ENCODE measurements at places on chromosomes 3 and 15.

DNA sequence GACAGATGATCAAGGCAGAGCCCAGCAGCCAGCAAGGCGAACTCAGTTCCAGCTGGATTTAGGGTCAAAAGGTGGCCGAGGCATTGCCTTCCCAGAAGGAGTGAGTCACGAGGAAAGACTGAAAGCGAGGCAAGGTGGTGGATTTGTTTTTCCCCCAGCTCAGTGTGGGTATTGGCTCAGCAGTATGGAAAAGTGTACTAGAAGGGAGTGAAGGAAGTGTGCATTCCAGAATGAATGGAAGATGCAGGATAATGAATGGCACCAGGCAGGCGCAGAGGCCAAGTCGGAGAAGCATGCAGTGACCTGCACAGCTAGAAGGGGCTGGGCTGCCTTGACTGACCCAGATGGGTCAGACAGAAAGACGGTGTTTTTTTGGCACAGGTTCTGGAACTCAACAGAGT is 46.3 kb downstream of the FOXP1 start:
- DNase-seq = no peak

DNA sequence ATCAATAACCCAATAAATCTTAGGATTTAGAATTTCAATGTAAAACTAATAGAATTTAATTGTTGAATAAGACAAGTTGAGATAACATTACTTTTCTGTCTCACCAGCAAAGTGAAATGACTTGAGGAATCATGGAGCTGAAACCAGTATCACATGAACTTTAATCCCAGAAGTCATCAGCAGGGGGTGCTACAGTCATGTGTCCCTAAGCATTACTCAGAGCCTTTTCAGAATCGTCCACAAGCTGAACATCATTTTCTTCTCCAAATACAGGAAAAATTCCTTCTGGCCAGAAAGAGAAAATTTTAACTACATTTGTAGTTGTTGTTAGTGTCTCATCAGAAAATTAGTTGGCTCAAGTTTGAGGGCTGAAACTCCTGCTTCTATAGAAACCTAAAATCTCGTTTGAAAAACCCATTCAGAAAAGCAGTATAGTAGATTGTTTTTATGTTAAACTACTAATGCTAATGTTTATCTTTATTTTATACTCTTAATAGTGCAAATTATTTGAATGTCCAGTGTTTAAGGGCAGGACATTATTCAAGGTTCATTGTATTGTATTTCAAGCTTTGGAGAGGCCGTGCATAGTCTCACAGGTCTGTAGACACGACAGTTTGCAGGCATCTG is 384.1 kb downstream of the PLOD2 start:
- peak; percentile 21 for DNase-seq

DNA sequence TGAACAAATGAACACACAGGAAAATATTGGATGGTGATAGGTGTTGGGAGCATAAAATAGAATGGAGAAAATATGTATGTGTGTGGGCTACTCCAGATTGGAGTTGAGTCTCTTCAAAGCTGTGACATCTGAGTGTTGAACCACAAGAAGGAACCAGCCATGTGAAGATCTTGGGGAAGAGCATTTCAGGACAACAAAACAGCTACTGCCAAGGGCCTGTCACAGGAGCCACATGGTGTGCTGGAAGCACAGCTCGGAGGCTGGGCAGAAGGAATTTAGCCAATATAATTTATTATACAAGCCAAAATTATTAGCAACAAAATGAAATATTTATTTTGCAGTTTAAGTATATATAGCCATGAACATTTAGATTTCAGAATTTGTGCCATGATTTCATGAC is 108.3 kb upstream of the FGF7 start:
- no peak for DNase-seq

DNA sequence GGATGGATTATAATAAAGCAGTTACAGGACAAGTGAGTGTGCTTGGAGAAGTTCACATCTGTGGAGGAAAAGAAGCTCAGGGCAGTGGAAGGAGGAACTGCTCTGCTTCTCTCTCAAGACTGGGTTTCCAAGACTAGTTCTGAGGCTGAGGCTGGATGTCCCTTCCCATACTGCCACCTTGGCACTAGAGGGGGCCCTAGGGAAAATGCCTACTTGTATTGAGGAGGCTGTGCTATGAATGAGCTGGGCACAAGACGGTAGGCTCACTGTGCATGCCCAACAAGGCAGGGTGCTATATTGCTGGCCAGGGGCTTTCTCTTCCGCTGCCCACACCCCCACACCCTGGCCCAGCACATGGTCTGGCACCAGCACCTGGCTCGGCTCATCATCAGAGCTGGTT is 65.2 kb downstream of the SLCO2A1 start:
- DNase-seq = no peak

DNA sequence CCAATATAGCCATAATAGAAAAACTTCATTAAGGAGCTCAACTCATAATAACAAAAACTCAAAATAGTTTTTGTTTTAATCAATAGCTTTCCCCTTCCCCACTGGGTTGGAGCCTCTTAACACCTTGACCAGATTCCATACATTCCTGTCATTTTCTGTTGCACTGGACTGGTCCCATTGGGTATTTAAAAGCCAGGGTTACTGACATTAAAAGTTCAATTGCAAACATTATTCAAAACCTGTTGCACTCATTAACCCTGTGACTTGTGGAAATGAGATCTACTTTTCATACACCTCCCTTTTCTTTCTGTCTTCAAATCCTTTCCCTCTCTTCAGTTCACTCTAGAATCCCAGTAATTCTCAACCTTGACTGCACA is 1.7 kb upstream of the HRG start:
- DNase-seq = no peak

DNA sequence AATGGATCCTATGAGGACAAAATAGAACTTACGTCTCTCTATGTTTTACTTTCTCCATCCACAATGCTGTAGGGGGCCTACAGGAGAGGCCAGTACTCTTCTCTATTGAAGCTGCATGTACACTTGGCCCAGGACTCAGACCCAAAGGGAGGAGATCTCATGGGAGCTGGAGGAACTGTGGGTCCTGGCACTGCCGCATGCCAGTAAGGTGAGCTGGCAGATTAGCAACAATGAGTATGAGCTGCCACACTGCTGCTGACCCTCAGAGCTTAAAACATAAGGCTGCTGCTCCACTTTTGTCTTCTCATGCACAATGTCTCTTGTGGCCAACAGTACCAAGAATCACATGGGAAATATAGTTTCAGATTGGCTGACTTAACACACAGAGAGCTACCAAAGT is 57.8 kb upstream of the TBC1D5 start:
- no peak for DNase-seq

DNA sequence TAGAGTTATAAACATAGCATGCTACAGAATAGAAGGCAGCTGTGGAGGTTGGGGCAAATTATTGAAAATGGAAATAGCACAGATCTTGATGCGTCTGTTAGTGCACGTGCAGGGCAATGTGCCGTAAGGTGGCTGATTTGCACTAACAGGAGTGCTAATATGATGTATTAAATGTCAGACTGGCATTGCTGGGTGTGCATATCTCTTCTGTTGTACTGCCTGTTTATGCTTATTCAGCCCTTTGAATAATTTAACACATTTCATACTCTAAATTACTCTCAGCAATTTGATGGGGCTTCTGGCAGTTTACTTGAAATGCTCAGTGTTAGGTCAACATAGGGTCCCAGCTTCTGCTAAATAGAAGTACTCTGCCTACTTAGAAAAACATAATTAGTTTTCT is 395.6 kb downstream of the MCTP2 start:
- DNase-seq = no peak

GRCh38 chr3:17638356-17638755 is 104.1 kb downstream of the TBC1D5 start:
- DNase-seq = no peak

- DNase-seq = no peak
Observed at GRCh38 chr3:71160785-71161546, 422.6 kb downstream of the FOXP1 start.

DNA sequence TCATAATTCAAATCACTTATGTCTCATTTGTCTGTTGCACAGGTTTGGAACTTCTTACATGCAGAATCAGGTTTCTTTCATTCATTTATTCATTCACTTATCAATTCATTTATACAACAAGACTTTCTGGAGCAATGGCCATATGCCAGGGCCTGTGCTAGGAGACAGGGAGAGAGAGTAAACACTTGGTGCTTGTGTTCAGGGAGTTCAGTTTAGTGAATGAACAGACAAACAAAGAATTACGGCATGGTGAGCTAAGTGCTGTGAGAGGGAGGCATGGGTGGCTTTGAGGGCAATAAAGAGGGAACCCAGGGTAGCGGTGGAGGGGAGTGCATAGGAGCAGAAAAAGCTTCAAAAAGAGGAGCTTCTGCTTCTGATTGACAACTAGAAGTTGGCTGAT is 8.5 kb upstream of the IREB2 start:
- no peak for DNase-seq

- no peak for DNase-seq
Observed at GRCh38 chr15:29900237-29901189, 78.2 kb upstream of the TJP1 start.

DNA sequence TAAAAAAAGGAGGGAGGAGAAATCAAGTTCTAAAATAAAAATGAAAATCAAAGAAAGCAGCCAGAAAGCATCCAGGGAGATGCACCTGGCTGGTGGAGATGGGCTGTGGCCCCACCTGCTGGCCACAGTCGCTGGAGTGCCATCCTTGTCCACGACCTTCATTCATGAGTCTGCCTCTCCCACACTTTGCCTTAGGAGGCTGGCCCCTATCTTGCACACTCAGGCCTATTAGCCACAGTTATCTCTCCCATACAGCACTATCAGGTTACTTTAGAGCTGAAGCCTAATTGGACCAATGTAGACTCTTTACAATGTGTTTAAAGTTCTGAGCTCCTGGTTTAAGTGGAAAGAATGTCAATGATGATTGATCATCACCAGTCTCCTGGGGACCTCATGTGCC is 392.0 kb upstream of the RORA start:
- no peak for DNase-seq

- DNase-seq = no peak
Observed at GRCh38 chr15:83720468-83720867, 66.5 kb downstream of the ADAMTSL3 start.

GRCh38 chr15:79481793-79482192 is 49.7 kb downstream of the MINAR1 start:
- no peak for DNase-seq

DNA sequence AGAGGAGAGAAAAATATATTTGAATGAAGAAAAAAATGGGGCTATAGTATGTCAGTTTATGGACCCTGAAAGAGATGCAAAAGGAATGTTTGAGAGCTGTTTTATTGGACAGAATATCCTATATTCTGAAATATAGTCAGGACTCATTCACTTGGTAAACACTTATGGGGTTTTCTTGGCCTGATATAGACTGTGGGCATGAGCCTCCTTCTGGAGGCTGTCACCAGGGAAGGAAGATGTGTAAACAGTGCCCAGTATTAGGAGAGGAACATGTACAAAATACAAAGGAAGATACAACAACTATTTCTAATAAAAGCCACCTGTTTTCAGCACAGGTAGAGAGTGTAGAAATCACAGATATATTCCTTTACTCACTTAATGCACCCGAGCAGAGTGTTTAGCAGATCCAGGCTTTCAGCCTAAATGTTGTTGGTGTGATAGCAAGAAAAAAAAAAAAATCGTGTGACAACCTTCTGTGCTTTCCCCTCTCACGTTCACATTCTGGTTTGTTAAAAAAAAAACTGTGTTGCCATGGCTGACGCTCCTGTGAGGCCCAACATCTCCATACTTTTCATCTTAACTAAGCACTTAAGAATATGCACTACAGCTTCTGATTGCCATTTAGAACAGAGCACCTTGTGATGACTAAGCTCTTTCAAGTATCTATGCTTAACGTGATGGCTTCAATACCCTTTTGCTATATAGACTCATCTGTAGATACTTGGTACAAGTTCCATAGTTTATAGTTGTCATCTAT is 134.1 kb downstream of the MBNL1 start:
- DNase-seq = no peak

DNA sequence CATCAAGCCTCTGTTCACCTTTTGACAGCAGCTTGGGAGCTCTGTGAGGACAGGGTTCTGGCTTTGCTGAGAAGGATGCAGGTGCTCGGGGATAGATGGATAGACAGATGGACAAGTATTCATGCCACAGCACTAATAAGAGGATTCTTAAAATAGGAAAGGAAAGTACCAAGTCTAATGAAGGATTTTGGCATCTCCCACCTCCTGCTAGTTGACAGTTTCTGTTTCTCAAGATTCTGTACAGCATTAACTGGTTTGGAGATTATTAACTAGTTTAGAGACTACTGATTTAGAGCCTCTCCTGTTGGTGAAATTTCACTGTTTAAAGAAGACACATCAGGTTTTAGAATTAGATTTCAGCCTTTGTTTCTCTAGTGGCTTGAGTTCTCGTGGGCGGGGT is 152.3 kb downstream of the CACNA1D start:
- DNase-seq = no peak

GRCh38 chr3:56919797-56920195 is 118.0 kb upstream of the ARHGEF3 start:
- DNase-seq = no peak

- no peak for DNase-seq
Observed at GRCh38 chr3:49734752-49735151, 11.0 kb upstream of the GMPPB start.

GRCh38 chr3:4583416-4583815 is 90.3 kb downstream of the ITPR1 start:
- DNase-seq = peak; percentile 46

DNA sequence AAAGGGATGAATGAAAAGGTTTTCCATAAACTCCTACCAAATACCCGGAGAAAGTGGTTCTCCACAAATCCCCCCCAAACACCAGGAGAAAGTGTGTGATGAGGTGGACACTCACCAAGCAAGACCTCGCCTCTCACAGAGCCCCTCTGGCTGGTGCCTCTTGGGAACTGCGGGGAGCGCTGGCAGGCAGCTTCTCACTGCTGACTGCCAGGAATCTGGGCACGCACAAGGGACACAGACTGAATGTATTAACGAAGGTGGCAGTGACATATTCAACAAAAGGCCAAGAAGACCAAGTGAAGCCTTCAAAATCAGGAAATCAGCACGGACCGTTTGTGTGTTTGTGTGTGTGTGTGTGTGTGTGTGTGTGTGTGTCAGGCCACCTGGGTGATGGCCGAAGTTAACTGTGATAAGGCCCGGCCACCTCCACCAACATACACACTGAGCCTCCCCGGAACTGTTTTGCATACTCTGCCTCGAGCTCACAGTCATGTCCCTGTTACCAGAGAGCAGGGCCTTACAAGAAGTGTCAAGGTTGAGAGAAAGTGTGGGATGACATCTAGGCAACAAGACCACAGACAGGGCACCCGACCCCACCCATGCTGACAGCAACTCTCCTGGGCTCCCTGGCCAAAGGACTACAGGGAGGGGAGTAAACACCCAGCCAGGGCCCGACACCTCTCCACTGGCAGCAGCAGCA is 18.0 kb downstream of the ATP10A start:
- no peak for DNase-seq

GRCh38 chr15:47383102-47383501 is 334.2 kb upstream of the SEMA6D start:
- DNase-seq = no peak

DNA sequence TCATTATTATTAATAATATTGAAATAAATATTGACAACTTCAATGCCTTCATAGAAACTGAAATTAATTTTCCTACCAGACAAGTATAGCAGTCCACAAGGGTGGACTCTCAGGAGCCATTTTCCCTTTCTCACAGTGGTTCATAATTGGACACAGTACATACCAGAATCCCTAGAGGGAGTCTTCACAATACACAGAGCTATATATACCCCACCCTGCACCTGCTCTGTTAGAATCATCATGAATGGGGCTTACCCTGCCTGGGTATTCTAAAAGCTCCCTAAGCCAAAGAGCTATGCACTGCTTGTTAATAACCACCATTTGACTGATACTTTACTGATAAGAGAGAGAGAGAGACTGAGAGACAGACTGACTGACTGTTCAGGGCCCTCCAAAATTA is 134.9 kb downstream of the FEZF2 start:
- DNase-seq = no peak
